ENCODE measurements at places on chromosomes 13 and 19.

GRCh38 chr13:111252446-111253364, 67.7 kb upstream of the TEX29 start:
- peak; percentile 8 for DNase-seq

GRCh38 chr19:52923778-52924593, 758 bp upstream of the ZNF888 start:
- no peak for DNase-seq

DNA sequence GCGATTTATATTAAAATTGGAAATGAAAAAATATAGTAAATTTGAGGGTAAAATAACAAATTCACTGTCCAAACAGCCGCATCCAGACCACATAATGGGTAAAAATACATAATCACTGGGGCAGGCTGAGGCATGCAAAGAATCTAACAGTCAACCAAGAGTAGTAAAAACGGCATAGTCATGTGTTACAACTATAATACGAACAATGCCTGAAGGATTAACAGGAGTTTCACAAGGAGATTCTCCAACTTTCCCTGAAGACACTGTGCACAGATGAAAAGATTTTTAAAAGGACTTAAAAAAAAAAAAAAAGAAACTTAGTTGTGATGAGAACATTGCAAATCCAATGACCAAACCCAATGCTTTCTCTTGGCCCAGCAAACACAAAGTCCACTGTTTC, 20.4 kb upstream of the ATXN8OS start:
- no peak for DNase-seq

- no peak for DNase-seq
These were observed 53.3 kb downstream of the CEBPG start for GRCh38 chr19:33426621-33427361.

DNA sequence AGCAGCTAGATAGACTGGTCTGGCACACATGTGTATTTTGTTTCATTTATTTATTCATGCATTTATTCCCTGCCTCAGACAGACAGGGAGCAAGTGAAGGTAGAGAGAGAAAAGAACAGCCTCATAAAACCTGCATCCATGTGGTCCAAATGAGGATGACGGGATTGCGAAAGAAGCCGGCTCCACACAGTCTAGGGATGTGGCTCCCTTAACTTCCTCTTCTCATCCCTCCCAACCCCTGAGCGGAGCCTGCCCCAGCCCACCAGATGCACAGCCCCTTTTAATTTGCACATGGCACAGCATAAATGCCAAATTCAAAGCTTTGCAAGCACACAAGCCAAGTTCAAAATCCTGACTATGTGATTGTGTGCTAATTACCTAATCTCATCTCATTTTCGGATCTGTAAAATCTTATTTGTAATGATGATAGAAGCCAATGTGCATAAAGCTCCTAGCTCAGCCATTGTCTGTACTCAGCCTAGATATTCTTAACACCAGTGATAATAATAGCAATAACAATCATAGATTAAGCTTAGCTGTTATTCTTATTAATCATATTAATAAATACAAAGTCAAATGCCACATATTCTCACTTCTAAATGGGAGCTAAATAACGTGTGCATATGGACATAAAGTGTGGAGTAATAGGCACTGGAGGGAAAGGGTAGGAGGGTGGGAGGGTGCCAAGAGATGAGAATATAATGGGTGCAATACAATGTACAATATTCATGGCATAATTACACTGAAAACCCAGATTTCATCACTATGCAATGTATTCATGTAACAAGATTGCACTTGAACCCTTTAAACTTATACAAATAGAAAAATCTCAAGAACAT, 156.3 kb downstream of the DCT start:
- DNase-seq = no peak

- DNase-seq = no peak
These were observed 40.8 kb downstream of the UNC13A start for GRCh38 chr19:17647071-17648020.

DNA sequence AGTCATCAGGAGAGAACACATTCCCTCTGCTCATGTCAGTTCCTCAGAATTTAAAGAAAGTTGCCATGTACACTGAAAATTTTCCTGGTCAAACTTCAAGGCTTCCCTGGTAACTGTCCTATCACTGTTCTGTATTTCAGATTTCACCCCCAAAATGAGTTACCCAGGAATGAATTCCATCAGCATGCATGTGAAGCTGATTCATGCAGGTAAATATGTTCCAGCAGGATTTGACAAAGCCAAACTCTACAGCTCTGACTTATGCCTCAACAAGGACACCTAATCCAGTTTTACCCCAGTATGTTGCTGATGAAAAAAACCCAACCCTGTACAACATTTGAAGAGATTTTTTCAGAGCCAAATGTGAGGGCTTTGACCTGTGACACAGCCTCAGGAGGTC, 21.5 kb downstream of the LIG4 start:
- DNase-seq = no peak

GRCh38 chr13:24684600-24684998, 4.4 kb downstream of the ATP12A start:
- no peak for DNase-seq

GRCh38 chr19:54448040-54448773, 792 bp upstream of the LENG8 start:
- DNase-seq = peak; percentile 75

DNA sequence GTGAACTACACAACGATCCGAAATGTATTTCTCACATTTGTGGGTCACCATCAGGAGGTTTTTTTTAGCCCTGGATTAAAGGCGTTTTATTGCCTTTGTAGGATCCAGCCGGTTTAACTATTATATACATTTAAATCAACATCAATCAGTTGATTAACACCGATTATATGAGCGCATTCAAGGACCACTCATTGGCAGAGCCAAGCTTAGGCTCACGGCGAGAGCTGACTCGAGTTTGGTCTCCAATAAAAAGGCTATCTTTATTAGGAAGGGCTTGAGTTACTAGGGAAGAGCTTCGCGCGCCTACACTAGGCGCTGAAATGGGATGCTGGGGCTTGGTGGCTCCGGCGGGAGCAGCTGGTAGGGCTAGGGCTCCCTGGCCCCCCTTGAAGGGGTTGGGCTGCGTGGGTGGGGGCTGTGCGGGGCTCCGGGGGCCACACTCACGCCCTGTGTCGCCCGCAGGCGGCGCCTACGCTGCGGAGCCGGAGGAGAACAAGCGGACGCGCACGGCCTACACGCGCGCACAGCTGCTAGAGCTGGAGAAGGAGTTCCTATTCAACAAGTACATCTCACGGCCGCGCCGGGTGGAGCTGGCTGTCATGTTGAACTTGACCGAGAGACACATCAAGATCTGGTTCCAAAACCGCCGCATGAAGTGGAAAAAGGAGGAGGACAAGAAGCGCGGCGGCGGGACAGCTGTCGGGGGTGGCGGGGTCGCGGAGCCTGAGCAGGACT, 4.2 kb downstream of the PDX1 start:
- DNase-seq = peak; percentile 62

- DNase-seq = no peak
These were observed 17.0 kb upstream of the ZNF460 start for GRCh38 chr19:57263244-57263741.

GRCh38 chr13:94198681-94199080, 280.8 kb downstream of the DCT start:
- no peak for DNase-seq

GRCh38 chr19:21314676-21315075, 14.5 kb downstream of the ZNF708 start:
- no peak for DNase-seq

- DNase-seq = no peak
These were observed 108.4 kb downstream of the LHFPL6 start for GRCh38 chr13:39494633-39495032.

GRCh38 chr13:112981451-112981850, 12.4 kb downstream of the MCF2L start:
- DNase-seq = no peak

GRCh38 chr19:58474291-58474996, 1.7 kb upstream of the ZNF446 start:
- DNase-seq = no peak

- DNase-seq = no peak
These were observed 27.6 kb downstream of the ARHGEF18 start for GRCh38 chr19:7376151-7376852.

DNA sequence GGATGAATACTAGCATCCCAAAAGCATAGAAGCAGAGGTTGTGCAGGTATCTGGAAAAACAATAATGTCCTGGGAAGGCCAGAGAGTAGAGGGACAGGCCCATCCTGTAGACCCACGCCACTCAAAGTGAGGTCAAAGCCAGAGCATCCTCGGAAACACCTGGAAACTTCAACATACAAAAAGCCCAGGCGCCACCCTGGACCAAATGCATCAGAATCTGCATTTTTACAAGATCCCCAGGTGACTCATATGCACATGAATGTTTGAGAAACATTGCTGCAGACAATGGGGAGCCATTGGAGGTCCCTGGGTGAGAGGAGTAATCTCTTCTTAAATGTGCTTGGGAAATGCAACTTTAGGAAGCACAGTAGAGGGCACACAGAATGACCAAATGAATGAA, 684.1 kb downstream of the DIAPH3 start:
- no peak for DNase-seq

DNA sequence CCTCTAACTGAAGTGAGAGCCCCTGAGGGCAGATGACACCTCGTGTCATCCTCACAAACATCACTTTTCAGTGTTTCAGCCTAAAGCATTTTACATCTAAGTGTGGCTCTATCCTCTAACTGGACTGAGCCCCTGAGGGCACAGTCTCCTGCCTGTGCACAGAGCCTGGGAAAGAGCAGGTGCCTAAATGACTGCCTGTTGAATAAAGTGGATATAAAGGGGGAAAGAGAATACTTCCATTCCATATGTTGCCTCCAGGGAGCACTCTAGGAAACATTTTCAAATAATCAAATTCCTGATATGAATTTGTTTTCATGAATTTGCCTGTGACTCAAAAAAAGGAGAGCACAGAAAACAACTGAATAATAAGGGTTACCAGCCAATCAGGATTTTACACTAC, 32.2 kb downstream of the CNMD start:
- no peak for DNase-seq

DNA sequence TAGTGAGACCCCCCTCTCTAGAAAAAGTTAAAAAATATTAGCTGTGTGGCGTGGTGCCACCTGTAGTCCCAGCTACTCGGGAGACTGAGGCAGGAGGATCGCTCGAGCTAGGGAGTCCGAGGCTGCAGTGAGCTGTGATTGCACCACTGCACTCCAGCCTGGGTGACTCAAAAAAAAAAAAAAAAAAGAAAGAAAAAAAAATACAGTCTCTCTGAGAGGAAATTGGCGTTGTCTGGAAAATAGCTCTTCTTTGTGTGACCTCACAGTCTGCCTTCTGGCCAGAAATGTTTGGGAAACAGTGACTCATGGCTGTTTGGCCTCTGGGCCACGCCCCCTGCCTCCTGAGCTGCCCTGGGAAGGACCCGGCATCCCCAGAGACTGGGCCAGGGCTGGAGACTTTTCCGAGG, 10.7 kb downstream of the MARCHF2 start:
- no peak for DNase-seq

GRCh38 chr19:49210108-49210900, 52.7 kb downstream of the TRPM4 start:
- DNase-seq = peak; percentile 25

- DNase-seq = no peak
These were observed 833 bp upstream of the ZIK1 start for GRCh38 chr19:57583104-57583520.

GRCh38 chr13:50123002-50123401, 107.8 kb downstream of the KCNRG start:
- no peak for DNase-seq

- no peak for DNase-seq
These were observed 3.3 kb downstream of the UTP14C start for GRCh38 chr13:52027832-52028231.

Data from stimulated activated effector memory CD8-positive, alpha-beta T cell treated with anti-CD3 and anti-CD28 coated beads, Interleukin-12 subunit alpha, Interleukin-12 subunit beta, amount 100 ng/mL, for 72 hours (primary cell).